ENCODE measurements at places on chromosomes 1 and 21.

- no peak for DNase-seq
Observed at GRCh38 chr1:33516428-33516827, 44.0 kb downstream of the ZSCAN20 start.

DNA sequence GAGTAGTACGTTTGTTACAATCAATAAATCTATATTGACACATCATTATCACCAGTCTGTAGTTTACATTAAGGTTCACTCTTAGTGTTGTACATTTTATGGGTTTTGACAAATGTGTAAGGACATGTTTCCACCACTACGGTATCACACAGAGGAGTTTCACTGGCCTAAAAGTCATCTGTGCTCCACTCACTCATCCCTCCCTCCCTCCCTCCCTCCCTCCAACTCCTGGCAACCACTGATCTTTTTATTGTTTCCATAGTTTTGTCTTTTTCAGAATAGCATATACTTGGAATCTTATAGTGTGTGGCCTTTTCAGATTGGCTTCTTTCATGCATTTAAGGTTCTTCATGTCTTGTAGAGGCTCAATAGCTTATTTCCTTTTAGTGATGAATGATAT lies 44.1 kb upstream of the RHOU start:
- no peak for DNase-seq

DNA sequence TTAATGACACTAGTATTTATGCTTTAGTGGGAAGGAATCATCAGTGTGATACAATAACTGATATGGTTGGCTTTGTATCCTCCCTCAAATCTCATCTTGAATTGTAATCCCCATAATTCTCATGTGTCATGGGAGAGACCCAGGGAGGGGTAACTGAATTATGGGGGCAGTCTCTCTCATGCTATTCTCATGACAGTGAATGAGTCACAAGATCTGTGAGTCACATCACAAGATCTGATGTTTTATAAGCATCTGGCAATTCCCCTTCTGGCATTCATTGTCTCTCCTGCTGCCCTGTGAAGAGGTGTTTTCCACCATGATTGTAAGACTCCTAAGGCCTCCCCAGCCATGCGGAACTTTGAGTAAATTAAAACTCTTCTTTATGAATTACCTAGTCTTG lies 1760.3 kb downstream of the NCAM2 start:
- no peak for DNase-seq

GRCh38 chr21:46661211-46661625 lies 25.7 kb downstream of the PRMT2 start:
- no peak for DNase-seq

DNA sequence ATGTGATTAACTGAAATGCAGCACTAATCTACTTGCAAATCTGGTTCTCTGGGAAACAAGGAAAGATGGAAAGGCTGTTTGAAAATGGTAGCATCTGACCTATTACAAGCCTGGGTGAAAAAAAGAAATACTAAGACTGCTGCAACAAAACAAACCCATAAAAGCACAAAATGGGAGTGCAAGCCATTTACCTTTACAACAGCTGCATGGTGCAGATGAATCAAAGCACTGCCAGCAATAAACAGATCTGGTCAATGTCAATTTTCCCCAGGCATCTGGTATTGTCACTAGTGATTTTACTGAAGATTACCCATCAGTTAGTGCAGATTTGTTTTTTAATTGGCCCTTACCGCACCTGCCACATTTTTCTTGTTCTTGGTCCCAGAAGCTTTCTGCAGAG lies 1341.7 kb downstream of the PLA2G4A start:
- no peak for DNase-seq

- DNase-seq, result no peak
Observed at GRCh38 chr1:243917177-243917862, 67.3 kb upstream of the AKT3 start.

DNA sequence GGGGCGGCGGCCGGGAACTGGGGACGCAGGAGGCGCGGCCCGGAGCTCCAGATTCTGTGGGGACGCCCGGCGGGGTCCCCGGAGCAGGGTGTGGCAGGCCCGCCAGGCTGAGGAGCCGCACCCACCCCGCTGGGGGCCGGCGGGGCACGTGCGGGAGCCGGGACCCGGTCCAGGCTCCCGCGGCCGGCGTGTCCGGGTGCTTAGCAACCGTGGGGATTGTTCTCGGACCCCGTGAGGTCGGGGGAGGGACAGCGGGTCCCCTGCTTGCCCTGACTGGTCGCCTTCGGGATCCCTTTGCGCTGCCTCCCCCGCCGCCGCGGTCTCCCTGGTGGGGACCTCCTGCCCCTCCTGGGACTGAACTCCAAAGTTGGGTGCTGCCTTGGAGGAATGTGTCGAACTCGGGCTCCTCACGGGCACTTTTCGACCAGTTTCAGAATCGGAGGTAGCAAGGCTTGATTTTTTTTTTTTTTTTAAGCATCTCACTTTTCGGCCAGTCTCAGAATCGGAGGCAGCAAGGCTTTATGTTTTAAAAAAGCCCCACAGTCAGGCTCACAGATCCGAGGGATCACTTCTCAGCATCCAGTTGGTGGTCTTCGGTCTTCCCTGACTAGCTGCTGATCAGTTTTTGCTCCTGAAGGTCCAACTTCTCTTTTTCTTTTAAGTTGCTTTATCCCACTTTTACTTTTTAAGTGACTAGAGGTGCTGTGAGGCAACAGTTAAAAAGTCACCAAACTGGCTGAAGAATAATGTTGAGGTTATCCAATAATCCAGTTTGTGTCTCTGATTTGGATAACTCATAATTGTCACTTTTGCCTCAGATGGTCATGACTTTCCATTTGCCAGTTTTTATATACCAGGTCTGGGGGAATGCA lies 648 bp downstream of the FAM76A start:
- DNase-seq, result peak; percentile 3

- no peak for DNase-seq
Observed at GRCh38 chr1:217881131-217881543, 250.0 kb downstream of the SPATA17 start.

DNA sequence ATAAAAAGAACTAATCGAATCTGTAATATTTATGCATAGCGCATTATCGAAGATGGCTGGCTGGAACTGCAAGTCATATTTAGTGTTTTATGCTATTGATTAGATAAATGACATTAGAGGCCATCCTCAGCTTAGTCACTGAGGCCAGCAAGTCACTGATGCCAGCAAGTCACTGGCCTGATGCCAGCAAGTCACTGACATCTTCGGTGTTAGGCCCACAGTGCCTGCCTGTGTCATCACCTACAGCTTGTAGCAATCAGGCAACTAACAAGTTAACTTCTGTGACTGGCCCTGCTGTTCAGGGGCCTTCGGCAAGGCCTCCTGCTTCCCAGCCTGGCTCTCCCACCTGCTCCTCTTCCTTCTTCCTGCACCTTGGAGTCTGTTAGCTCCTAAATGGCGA lies 65.6 kb upstream of the SCCPDH start:
- DNase-seq, result no peak

DNA sequence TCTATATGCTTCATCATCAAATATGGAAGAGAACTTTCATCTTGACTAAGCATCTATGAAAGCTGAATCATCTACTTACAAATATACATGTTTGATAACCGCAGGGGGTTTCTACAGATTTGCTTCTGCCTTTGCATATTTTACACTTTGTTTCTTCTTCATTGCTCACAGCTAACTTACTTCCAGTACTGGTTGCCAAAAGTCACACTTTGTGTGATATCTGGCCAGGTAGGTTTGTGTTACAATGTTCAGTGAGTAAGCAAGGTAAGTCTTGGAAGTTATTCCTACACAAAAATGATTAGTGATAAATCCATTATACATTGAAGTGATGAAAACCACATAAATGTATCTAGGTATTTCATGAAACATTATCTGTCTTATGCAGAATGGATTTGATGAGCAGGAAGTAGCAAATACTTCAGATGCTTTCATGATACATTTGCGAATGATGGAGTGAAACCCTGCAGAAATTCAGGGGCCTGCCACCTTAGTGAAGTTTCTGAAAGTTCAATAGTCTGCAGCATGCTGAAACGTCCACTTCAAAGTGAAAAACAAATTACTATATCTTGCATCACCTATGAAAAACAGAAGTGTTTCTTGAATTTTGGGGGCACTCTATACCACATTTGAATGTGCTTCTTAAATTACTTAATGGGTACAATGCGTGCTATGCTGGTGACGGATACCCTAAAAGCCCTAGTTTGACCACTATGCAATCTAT lies 187.3 kb downstream of the ATP6V1G3 start:
- DNase-seq, result no peak

GRCh38 chr1:83761167-83762038 lies 237.5 kb downstream of the TTLL7 start:
- no peak for DNase-seq

DNA sequence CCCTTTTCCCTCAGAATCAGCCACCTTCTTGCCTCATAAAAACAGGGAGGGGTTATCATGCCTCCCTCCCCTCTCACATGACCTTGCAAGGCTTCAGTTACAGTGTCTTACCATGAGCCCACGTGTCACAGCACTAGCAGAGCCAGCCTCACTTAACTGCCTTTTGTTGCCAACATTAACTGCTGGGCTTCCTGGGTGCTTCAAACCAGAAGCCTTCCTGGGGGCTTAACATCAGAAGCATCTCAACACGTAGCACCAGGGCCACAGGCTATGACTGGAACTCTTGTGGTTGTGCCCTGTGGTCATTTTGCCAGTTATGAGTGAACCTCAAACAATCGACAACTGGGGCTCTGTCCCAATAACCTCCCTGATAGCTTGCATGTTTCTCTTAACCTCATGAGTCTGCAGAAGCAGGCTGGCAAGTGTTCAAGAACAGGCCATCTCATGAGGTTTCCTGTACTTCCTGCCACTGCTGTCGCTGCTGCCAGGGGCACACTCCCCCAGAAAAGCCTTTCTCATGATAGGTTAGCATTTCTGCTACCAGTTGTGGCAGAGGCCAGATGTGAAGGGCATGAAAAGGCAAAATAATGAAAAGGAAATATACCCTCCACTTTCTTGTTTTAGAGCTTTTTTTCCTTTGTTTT lies 132.2 kb downstream of the GLUL start:
- peak; percentile 20 for DNase-seq

DNA sequence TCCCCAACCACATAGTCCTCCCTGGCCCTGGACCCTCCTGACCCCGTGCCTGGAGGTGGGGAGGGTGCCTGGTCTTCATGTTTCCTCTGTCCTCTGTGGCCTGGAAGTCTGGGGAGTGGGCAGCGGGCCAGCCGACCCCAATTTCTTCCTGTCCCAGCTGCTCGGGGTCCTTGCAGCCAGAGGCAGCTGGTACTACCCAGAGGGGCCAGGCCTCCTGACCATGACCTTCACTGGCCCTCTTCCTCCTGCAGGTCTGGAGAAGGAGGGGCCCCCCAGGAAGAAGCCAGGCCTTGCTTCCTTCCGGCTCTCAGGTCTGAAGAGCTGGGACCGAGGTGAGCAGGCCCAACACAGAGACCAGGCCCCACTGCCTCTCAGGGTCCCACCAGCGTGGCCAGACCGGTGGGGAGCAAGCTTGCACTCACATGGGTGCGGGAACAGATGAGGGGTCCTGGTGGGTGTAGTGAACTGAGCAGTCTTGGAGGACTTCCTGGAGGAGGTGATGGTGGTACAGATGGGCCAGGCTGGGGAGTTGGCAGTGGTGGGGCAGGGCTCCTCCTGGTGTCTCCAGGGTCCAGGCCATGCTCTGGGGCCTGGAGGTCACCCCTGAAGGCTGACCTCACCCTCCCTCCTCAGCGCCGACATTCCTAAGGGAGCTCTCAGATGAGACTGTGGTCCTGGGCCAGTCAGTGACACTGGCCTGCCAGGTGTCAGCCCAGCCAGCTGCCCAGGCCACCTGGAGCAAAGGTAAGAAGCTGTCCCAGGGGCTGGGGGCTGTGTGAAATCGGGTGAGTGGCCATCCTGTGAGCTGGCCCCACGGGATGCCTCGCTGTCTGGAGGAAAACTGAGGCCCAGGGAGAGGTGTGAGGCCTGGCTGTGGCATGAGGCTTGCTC lies 32.7 kb downstream of the TRIM11 start:
- DNase-seq, result no peak

GRCh38 chr1:219405531-219406331 lies 207.2 kb downstream of the ZC3H11B start:
- no peak for DNase-seq

- DNase-seq, result no peak
Observed at GRCh38 chr1:207659545-207660153, 14.7 kb downstream of the CR1L start.

- no peak for DNase-seq
Observed at GRCh38 chr1:239025223-239025622, 361.1 kb upstream of the CHRM3 start.

DNA sequence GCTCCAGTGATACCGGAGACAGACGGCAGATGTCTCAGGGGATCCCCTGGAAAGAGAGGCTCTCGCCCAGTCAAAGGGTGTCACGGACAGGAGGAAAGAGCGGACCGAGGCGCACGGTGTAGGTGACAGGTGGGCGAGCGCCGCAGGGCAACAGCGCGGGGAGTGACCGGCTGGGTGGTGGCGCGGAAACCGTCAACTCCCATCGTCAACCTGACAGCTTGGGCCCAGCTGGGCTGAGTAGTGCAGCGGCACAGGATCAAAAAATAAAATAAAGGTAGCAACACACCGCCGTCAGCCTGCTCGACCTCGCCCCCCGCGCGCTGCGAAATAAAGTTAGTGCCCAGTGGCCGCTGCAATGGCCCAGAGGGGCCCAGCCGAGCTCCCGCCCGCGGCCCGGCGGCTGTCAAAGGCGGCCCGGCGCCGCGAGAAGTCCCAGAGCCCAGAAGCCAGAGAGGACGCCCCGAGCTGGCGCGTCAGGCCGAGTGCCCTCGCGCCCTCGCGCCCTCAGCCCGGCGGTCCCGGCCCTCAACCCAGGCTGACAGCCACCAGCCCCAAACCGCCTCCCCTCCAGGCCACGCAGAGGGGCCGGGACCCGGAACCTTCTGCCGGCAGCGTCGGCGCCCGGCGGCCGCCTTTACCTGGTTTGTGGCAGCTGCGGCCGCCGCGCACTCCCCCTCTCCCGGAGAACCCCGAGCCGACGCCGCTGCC lies at the start of gene LYST:
Gene LYST (minus strand): TSS at position 702 of the 708 bp plus-strand sequence. CDS start 36,489 bp downstream, outside the sequence.
- no peak for DNase-seq

- peak; percentile 6 for DNase-seq
Observed at GRCh38 chr1:152654110-152654509, 9.1 kb upstream of the LCE2D start.

GRCh38 chr1:204733869-204734596 lies 48.5 kb upstream of the LRRN2 start:
- DNase-seq, result no peak

DNA sequence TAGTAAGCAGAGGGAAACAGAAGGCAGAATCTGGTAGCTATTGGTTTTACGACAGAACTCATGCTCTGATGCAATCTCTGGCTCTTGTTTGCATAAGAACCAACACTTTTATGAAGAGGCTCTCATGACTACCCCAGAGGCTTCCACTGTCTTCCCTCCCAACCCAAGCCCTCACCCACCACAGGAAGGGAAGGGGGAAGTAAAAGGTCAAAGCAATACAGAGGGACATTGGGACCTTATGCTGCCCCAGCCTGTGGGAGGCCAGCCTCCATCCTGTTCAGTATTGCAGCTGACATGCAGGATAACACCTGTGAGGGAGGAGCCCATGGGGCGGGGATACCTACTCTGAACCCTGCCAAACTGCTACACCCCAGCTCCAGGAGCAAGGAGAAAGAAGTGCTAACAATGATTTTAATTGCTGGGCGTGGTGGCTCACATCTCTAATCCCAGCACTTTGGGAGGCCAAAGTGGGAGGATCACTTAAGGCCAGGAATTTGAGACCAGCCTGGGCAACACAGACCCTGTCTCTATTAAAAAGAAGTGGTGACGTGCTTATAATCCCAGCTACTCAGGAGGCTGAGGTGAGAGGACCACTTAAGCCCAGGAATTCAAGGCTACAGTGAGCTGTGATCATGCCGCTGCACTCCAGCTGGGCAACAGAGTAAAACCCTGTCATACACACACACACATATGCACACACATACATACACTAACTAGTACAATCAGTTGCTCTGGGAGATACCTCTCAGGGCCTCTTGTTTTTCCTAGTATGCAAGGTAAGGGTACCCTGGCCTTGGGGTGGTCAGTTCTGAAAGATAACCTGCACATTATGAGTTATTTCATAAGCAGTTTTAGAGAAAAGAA lies 9.5 kb downstream of the MR1 start:
- no peak for DNase-seq
